Activated T-helper 1 cell treated with anti-CD3 and anti-CD28 coated beads, Interleukin-12 subunit alpha, Interleukin-12 subunit beta, Interleukin-2, Interleukin-4 antibody, amounts not matched to agents 30 ng/mL and 10 ng/mL and 1 ng/mL, durations not matched to agents 14 hours and 24 hours and 36 hours (primary cell): ENCODE measurements at places on chromosomes 12 and 14. TPM values are rescaled to one million over a fixed set of nuclear protein-coding genes. Genes with fewer than 3 reads are reported as not detected.

- no peaks in the 10 kb centered on the region for H3K36me3 ChIP-seq
- H3K4me3 ChIP-seq, result no peak overlapping the region
- H3K27ac ChIP-seq, result no peak overlapping the region
Measured at GRCh38 chr14:53536446-53536845, 383.3 kb upstream of the DDHD1 start.

- DNase-seq, result no peak
- H3K4me3 ChIP-seq, result no peak overlapping the region
- H3K27me3 ChIP-seq, result no peaks in the 10 kb centered on the region
- H3K36me3 ChIP-seq, result peaks cover 1% of the 10 kb centered on the region
- H3K27ac ChIP-seq, result no peak overlapping the region
- peaks cover 26% of the 10 kb centered on the region for H3K4me1 ChIP-seq
Measured at GRCh38 chr14:23013054-23013748, 3.3 kb upstream of the C14orf93 start.

DNA sequence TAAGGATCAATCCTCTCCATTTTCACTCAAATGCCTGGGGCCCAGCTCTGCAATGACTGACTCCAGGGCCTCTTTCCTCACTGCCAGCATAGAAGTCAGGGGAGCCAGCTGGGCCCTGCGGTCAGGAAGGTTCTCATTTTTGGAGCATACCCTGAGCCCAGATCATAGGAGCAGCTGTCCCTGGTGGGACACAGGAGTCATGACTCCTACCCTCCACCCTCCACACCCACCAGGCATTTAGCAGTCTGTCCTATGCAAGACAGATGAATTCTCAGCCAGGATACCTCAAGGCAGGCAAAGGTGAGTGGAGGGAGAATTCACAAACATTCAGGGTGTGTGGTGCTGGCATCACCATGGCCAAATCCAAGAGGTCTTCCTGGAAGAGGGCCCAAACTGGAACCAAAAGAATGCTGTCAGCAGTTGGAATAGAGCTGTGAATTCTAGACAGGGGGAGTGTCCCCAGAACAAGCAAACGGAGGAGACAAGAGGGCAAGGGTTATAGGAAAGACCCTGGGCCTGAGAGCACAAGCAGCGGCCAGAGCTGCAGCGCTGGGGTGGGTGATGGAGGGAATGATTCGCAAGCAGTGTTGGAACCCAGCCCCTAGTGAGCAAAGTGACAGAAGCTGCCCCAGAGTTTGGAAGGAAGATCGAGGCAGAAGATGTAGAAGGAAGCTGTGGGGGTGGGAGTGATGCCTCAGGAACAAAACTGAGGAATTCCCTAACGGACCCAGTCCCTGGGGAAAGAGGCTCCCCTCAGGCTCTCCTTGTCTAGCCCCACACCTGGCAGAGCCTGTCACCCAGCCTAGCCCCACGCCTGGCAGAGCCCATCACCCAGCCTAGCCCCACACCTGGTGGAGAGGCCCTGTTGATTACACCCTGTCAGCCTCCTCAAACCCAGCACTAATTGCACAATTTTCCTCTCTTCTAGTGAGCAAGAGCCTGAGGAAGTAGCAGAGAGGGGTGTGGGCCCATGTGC, 4.5 kb upstream of the REM2 start:
- H3K27me3 ChIP-seq, result peaks cover 4% of the 10 kb centered on the region
- peaks cover 6% of the 10 kb centered on the region for H3K4me1 ChIP-seq

Gene ACSM4
- total RNA-seq, result not detected in 2 replicates

Gene GDF3
- total RNA-seq, result not detected in 2 replicates

Gene KRT8
- total RNA-seq, result 0.23 TPM in 1 of 2 replicates, not detected in the other

Gene SLC25A21
- total RNA-seq, result not detected in 2 replicates

GRCh38 chr12:63809566-63809965, 29.9 kb downstream of the RXYLT1 start:
- H3K4me1 ChIP-seq, result peaks cover 22% of the 10 kb centered on the region
- H3K27me3 ChIP-seq, result no peaks in the 10 kb centered on the region
- H3K4me3 ChIP-seq, result no peak overlapping the region
- peaks cover 6% of the 10 kb centered on the region for H3K36me3 ChIP-seq
- H3K27ac ChIP-seq, result no peak overlapping the region
- DNase-seq, result no peak

GRCh38 chr12:13380297-13380696, 183.8 kb downstream of the EMP1 start:
- H3K27me3 ChIP-seq, result peaks cover 5% of the 10 kb centered on the region
- no peaks in the 10 kb centered on the region for H3K4me1 ChIP-seq
- DNase-seq, result no peak
- H3K4me3 ChIP-seq, result no peak overlapping the region
- no peaks in the 10 kb centered on the region for H3K36me3 ChIP-seq
- H3K27ac ChIP-seq, result no peak overlapping the region

- H3K4me1 ChIP-seq, result peaks cover 41% of the 10 kb centered on the region
- H3K27ac ChIP-seq, result peak overlapping the region; percentile 24
- peaks cover 14% of the 10 kb centered on the region for H3K36me3 ChIP-seq
- H3K27me3 ChIP-seq, result no peaks in the 10 kb centered on the region
Measured at GRCh38 chr14:102375119-102375518, 12.4 kb downstream of the TECPR2 start.

GRCh38 chr12:1607940-1608712, 13.7 kb upstream of the FBXL14 start:
- peaks cover 25% of the 10 kb centered on the region for H3K4me1 ChIP-seq
- H3K4me3 ChIP-seq, result no peak overlapping the region
- no peak overlapping the region for H3K27ac ChIP-seq

DNA sequence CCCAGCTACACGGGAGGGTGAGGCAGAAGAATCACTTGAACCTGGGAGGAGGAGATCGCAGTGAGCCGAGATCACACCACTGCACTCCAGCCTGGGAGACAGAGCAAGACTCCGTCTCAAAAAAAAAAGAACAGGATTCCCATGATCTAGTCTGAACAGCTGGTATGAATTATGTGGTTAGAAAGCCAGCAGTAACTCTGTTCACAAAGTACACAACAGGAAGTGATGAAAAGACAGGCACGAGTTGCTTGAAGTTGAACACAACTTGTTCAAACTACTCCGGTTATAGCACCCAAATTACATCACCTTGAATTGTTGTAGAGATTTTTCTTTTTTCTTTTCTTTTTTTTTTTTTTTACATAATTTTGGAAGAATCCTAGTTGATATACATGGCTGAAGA, 238.8 kb upstream of the RGS6 start:
- no peaks in the 10 kb centered on the region for H3K27me3 ChIP-seq
- no peak overlapping the region for H3K27ac ChIP-seq
- peaks cover 20% of the 10 kb centered on the region for H3K4me1 ChIP-seq
- DNase-seq, result no peak

Gene FOXN4
- total RNA-seq, result not detected in 2 replicates

Gene TCL1A
- total RNA-seq, result not detected in 2 replicates

- peaks cover 11% of the 10 kb centered on the region for H3K27me3 ChIP-seq
- H3K4me3 ChIP-seq, result no peak overlapping the region
- DNase-seq, result no peak
- no peaks in the 10 kb centered on the region for H3K36me3 ChIP-seq
Measured at GRCh38 chr12:107094183-107094448, 767 bp upstream of the CRY1 start.

- DNase-seq, result peak; percentile 53
- peak overlapping the region; percentile 99 for H3K27ac ChIP-seq
- H3K36me3 ChIP-seq, result peaks cover 7% of the 10 kb centered on the region
- no peaks in the 10 kb centered on the region for H3K27me3 ChIP-seq
Measured at GRCh38 chr12:108635201-108635996, 1.7 kb upstream of the SELPLG start.

GRCh38 chr12:12209043-12209442, 57.8 kb downstream of the LRP6 start:
- DNase-seq, result no peak
- peaks cover 6% of the 10 kb centered on the region for H3K4me1 ChIP-seq
- H3K36me3 ChIP-seq, result no peaks in the 10 kb centered on the region
- H3K4me3 ChIP-seq, result no peak overlapping the region
- no peak overlapping the region for H3K27ac ChIP-seq
- peaks cover 31% of the 10 kb centered on the region for H3K27me3 ChIP-seq

GRCh38 chr14:21039585-21040369, 2.4 kb upstream of the RNASE7 start:
- peaks cover 20% of the 10 kb centered on the region for H3K27me3 ChIP-seq
- H3K4me3 ChIP-seq, result no peak overlapping the region
- H3K4me1 ChIP-seq, result no peaks in the 10 kb centered on the region
- H3K27ac ChIP-seq, result no peak overlapping the region

GRCh38 chr12:71662849-71663560, 643 bp downstream of the ZFC3H1 start:
- H3K27ac ChIP-seq, result peak overlapping the region; percentile 99
- peaks cover 46% of the 10 kb centered on the region for H3K4me1 ChIP-seq
- H3K27me3 ChIP-seq, result no peaks in the 10 kb centered on the region
- peak overlapping the region; percentile 97 for H3K4me3 ChIP-seq

DNA sequence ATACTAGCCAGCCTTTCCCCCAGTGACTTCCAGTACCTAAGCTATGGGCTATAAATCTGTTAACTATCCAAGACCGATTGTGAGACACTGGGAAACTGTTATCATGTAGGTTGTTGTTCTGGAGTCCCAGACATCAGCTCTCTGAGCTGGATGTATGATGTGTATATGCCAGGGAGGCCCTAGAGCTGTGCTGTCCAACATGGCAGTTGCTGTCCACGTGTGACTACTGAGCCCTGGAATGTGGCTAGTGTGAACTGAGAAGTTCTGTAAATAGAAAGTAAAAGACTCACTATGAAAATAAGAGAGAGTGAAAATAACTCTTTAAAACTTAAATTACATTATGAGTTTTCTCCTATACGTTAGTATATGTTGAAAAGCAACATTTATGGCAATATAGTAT, 755.8 kb upstream of the FBXO33 start:
- H3K27me3 ChIP-seq, result no peaks in the 10 kb centered on the region
- H3K27ac ChIP-seq, result no peak overlapping the region
- no peak overlapping the region for H3K4me3 ChIP-seq
- no peaks in the 10 kb centered on the region for H3K4me1 ChIP-seq
- no peak for DNase-seq
- no peaks in the 10 kb centered on the region for H3K36me3 ChIP-seq

Gene ART4
- not detected in 2 replicates for total RNA-seq

DNA sequence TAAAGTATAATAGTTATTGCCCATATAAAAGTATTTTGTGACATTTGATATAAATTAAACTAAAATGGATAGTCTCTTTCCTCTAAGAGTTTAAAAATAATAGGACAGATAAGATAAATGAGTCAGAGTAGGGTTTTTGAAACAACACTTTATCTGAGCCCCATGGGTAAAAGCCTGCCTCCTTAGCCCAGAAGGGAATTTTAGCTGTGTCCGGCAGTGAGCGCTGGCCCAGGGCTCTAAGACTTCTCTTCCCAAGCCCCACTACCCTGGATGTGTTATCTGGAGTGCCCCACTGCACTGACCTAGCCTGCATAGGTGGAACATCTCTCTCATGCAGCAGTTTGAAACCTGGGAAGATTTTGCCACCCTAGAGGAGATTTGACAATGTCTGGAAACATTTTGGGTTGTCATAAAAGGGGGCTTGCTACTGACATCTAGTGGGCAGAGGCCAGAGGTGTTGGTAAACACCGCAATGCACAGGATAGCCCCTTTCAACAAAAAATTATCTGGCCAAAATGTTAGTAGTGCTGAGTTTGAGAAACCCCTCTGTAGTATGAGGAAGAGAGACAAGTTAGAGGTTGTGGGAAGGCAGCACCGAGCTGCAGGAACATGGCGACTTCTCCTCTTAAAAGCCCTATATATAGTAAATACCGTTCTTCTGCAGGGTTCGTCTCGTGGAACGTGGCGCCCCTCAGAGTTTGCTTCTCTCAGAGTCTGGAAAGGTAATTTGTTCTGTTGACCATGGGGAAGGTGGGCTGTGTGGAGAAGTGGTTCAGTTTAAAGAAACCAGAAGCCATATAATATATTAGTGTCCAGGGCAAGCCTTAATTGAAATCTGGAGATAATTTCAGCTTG, 29.3 kb upstream of the ATF1 start:
- peaks cover 34% of the 10 kb centered on the region for H3K36me3 ChIP-seq
- H3K4me1 ChIP-seq, result no peaks in the 10 kb centered on the region
- H3K4me3 ChIP-seq, result no peak overlapping the region
- no peak overlapping the region for H3K27ac ChIP-seq
- no peaks in the 10 kb centered on the region for H3K27me3 ChIP-seq

- no peak overlapping the region for H3K4me3 ChIP-seq
- H3K4me1 ChIP-seq, result peaks cover 43% of the 10 kb centered on the region
- no peak overlapping the region for H3K27ac ChIP-seq
- no peak for DNase-seq
Measured at GRCh38 chr12:128825835-128826234, 2.1 kb upstream of the SLC15A4 start.

- peaks cover 41% of the 10 kb centered on the region for H3K4me1 ChIP-seq
- DNase-seq, result no peak
- peak overlapping the region; percentile 80 for H3K27ac ChIP-seq
- peak overlapping the region; percentile 6 for H3K4me3 ChIP-seq
- no peaks in the 10 kb centered on the region for H3K27me3 ChIP-seq
Measured at GRCh38 chr12:14963520-14963919, 2.1 kb upstream of the ARHGDIB start.

Gene PTPRQ
- total RNA-seq, result not detected in 2 replicates

Gene MANSC4
- not detected in 2 replicates for total RNA-seq

GRCh38 chr14:50397390-50398188, 908 bp upstream of the CDKL1 start:
- DNase-seq, result no peak
- H3K4me1 ChIP-seq, result peaks cover 14% of the 10 kb centered on the region
- H3K27ac ChIP-seq, result peak overlapping the region; percentile 49
- peaks cover 7% of the 10 kb centered on the region for H3K36me3 ChIP-seq

DNA sequence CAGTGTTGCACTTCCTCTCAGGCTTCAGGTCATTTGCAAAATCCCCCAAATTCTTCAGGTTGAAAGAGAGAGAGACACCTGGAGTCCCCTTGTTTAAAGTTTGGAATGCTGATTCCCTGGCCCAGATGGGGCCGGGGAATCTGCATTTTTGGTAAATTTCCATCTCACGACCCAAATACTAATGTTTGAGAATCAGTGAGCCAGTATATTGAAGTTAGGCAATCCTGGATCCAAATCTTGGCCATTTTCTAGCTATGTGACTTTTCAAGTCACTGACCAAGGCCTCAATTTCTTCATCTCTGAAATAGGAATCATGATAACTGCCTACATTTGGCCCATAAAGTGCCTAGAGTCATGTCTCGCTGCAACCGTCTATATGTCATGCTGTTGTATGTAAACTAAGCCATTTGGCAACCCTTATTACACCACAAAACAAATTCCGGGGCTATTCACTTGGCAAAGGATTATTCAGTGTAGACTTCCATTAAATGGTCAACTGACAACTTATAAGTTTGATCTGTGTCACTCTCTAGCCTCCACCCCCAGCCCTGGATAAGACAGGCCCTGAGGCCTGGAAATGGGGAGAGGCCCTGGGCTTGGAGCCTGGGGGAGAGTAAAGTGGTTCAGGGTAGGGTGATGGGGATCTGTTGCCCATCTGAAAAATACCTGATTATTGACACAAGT, 3.7 kb upstream of the ZFP36L1 start:
- H3K36me3 ChIP-seq, result peaks cover 6% of the 10 kb centered on the region
- H3K27me3 ChIP-seq, result no peaks in the 10 kb centered on the region
- H3K27ac ChIP-seq, result peak overlapping the region; percentile 95
- DNase-seq, result no peak
- H3K4me1 ChIP-seq, result peaks cover 48% of the 10 kb centered on the region
- peak overlapping the region; percentile 84 for H3K4me3 ChIP-seq

DNA sequence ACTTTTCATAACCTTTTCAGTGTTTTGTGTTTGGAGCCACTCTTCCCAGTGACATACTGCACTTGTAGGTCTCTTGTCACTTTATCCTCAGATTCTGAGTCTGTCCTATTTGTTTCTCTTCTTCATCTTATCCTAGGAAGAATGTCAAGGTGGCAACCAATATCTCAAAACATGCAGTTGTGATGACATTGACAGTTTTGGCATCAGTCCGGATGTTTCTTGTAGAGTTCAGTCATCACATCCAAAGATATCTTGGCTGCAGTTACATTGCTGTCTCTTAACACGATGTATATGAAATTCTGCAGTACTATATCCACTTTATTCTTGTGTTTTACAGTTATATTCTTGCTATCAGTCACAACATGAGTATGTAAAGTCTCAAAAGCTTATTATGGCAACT, 6.4 kb downstream of the ADIPOR2 start:
- no peak for DNase-seq
- peaks cover 50% of the 10 kb centered on the region for H3K4me1 ChIP-seq
- no peak overlapping the region for H3K27ac ChIP-seq
- H3K4me3 ChIP-seq, result no peak overlapping the region
- H3K36me3 ChIP-seq, result peaks cover 23% of the 10 kb centered on the region
